ENCODE measurements at places on chromosomes 11 and 22.

DNA sequence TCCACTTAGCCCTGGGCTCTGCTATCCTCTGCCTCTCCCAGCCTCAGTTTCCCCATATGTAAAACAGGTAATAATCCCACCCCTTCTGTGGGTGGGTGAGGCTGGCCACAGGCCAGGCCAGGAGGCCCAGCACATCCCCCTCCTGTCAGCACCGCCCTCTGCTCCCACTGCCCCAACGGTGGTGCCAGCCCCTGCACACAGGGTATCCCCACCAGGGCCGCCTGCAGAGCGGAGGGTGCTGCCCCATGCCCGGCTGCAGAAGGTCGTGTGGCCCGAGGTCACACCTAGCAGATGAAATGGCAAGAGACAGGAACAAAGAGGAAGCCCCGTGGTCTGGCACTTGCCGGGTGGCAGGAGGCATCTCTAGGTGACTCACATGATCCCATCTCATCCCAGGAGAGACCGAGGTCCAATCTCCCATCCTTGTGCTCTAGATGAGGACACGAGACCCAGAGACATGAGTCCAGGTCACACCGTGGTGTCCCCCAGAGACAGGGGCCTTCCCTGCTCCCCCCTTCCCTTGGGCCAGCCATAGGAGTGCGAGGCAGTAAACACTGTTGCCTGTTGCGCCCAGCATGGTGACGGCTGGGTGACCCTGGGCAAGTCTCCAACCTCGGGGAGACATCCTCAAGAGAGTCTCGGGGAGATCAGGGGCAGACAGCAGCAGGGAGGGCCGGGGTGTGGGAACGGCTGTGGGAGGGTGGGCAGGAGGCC, 27.2 kb upstream of the PPARA start:
- DNase-seq, result no peak

DNA sequence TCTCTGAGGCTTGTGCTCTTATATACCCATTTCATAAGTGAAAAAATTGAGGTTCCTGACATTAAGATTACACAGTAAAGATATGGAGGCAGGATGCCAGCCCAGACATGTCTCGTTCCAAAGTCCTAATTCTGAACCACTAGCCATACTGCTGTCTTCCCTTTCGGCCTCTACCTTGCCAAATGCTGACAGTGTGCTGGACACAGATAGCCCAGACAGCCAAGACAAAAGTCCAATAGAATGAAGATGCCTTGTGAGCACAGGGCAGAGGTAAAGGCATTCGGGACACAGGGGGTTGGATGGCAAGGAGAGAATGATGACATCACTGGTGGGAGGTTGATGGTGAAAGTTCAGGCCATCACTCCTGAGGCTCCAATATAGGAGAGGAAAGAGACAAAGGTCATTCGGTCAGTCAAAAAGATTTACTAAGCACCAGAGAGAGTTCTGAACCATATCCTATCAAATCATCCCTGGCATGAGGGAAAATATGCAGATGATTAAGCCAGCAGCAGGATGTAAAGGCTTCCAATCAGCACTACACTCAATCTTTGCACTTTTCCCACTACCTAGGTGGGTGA, 174.0 kb upstream of the MTMR2 start:
- DNase-seq, result no peak

DNA sequence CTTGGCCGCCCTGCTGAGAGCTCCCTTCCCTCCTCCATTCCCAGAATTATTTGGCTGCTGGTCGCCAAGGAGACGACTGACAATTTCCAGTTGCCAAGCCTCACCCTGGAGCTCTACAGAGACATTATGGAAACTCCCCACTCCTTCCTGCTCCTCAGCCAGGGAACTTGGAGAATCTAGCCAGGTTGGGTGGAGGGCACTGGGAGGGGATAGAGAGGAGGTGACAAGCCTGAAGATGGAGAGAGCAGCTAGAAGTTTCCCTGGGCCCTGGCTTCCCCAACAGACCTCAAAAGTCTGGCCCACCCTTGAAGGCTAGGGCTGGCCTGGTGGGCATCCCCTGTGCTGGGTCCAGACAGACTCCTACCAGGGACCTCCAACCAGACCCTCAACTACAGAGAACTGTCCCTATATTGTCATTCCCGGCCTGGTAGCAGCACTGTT, 6.7 kb upstream of the VSIG10L2 start:
- no peak for DNase-seq

GRCh38 chr22:49487950-49488349, 339.7 kb downstream of the BRD1 start:
- DNase-seq, result no peak

GRCh38 chr11:68432874-68433273, 27.7 kb upstream of the PPP6R3 start:
- no peak for DNase-seq

GRCh38 chr22:48365386-48365785, 1462.3 kb downstream of the BRD1 start:
- no peak for DNase-seq

GRCh38 chr11:120212259-120212878, 1.5 kb downstream of the OAF start:
- DNase-seq, result no peak

DNA sequence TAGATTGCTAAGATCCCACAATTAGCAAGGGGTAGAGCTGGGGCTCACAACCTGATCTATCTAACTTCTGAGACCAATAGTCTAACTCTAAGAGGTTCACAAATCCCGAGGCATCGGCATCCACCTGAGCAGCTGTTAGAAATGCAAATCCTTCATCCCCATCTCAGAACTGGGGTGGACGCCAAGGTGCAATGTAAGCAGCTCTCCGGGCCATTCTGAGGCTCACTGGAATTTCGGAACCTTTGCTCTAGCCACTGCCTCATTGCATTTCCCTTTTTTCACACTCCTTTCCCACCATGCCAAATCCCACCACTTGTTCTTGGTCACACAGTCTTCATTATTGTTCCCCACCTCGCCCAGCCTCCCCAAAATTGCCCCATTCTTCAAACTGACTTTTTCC, 29.8 kb downstream of the MAML2 start:
- no peak for DNase-seq

- DNase-seq, result no peak
Measured at GRCh38 chr11:36557991-36558390, 9.8 kb upstream of the RAG1 start.

GRCh38 chr11:62918531-62918930, 2.6 kb downstream of the CHRM1 start:
- DNase-seq, result no peak

- DNase-seq, result no peak
Measured at GRCh38 chr11:126969865-126970479, 30.6 kb downstream of the KIRREL3 start.
